ENCODE measurements at places on chromosomes 6 and 20. TPM values are rescaled to one million over a fixed set of nuclear protein-coding genes. Genes with fewer than 3 reads are reported as not detected.

The BCAS1 gene
- 0.32 TPM for total RNA-seq

The DNAH8 gene
- not detected for total RNA-seq

The CYP39A1 gene
- total RNA-seq: 0.17 TPM

The RSPO3 gene
- not detected for total RNA-seq

The SPEF1 gene
- 0.22 TPM for total RNA-seq
